ENCODE measurements at places on chromosomes 13 and 19. TPM values are rescaled to one million over a fixed set of nuclear protein-coding genes. Genes with fewer than 3 reads are reported as not detected.

GRCh38 chr13:43776501-43777079 is 10.2 kb downstream of the ENOX1 start:
- no peak for DNase-seq

ZNF497 gene
- polyA plus RNA-seq: 7.9 TPM

RUBCNL gene
- polyA plus RNA-seq: 2.1 TPM

ZNF730 gene
- polyA plus RNA-seq: 6.2 TPM

RNF113B gene
- not detected for polyA plus RNA-seq

Measured in left renal cortex interstitium (tissue), 4 donors.